ENCODE measurements at places on chromosomes 6 and 20. TPM values are rescaled to one million over a fixed set of nuclear protein-coding genes. Genes with fewer than 3 reads are reported as not detected.

GRCh38 chr6:1837826-1838225, 228.1 kb downstream of the FOXC1 start:
- no peaks in the 10 kb centered on the region for H3K36me3 ChIP-seq
- H3K27ac ChIP-seq = no peak overlapping the region
- DNase-seq = no peak

DNA sequence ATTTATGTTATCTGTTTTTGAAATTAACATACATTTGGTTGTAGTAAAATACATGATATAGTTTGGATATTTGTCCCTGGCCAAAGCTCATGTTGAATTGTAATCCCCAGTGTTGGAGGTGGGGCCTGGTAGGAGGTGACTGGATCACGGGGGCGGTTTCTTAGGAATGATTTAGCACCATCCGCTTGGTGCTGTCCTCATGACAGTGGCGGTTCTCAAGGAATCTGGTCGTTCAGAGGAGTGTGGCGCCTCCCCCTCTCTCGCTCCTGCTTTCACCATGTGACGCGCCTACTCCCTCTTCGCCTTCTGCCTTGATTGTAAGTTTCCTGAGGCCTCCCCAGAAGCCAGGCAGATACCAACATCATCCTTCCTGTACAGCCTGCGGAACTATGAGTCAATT, 29.0 kb downstream of the CTCFL start:
- peaks cover 23% of the 10 kb centered on the region for H3K4me1 ChIP-seq
- H3K36me3 ChIP-seq = no peaks in the 10 kb centered on the region
- no peak for DNase-seq
- no peak overlapping the region for H3K27ac ChIP-seq
- H3K4me3 ChIP-seq = no peak overlapping the region

GRCh38 chr6:156697225-156697830, 79.8 kb upstream of the ARID1B start:
- peaks cover 13% of the 10 kb centered on the region for H3K4me1 ChIP-seq
- no peaks in the 10 kb centered on the region for H3K36me3 ChIP-seq
- peaks cover 10% of the 10 kb centered on the region for H3K27me3 ChIP-seq
- H3K27ac ChIP-seq = no peak overlapping the region
- no peak for DNase-seq

GRCh38 chr6:147448775-147449174, 59.7 kb upstream of the SAMD5 start:
- no peaks in the 10 kb centered on the region for H3K27me3 ChIP-seq
- no peaks in the 10 kb centered on the region for H3K36me3 ChIP-seq
- H3K4me1 ChIP-seq = peaks cover 10% of the 10 kb centered on the region
- DNase-seq = no peak
- peak overlapping the region; percentile 10 for H3K4me3 ChIP-seq
- no peak overlapping the region for H3K27ac ChIP-seq

GRCh38 chr20:5674176-5674660, 76.0 kb upstream of the SHLD1 start:
- no peaks in the 10 kb centered on the region for H3K4me1 ChIP-seq
- H3K27me3 ChIP-seq = peaks cover 12% of the 10 kb centered on the region
- H3K4me3 ChIP-seq = no peak overlapping the region
- H3K27ac ChIP-seq = no peak overlapping the region

DNA sequence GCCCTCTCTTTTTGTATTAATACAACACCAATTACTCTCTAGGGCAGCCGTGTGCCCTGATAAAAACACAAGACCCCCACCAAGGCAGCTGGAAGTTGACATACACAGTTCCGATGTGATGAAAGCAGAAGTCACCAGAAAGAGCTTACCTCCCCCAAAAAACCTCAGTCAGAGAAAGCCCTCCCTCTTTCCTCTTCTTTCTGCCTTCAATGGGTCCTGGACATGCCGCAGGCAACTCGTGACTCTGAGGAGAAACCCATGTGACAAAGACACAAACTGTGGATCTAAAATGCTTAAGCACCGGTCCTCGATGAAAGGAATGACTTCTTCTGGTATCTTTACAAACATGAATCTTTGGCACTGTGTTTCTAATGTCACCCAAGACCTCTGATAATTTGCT, 117.7 kb upstream of the CCDC28A start:
- no peak for DNase-seq
- no peaks in the 10 kb centered on the region for H3K36me3 ChIP-seq
- no peak overlapping the region for H3K4me3 ChIP-seq
- H3K27me3 ChIP-seq = no peaks in the 10 kb centered on the region
- H3K4me1 ChIP-seq = peaks cover 32% of the 10 kb centered on the region

GRCh38 chr20:41478026-41478425, 111.4 kb upstream of the EMILIN3 start:
- peaks cover 72% of the 10 kb centered on the region for H3K4me1 ChIP-seq
- H3K27ac ChIP-seq = no peak overlapping the region
- no peak for DNase-seq

- H3K4me1 ChIP-seq = peaks cover 27% of the 10 kb centered on the region
- H3K27ac ChIP-seq = no peak overlapping the region
- H3K4me3 ChIP-seq = no peak overlapping the region
- no peaks in the 10 kb centered on the region for H3K36me3 ChIP-seq
- peak; percentile 9 for DNase-seq
- peaks cover 2% of the 10 kb centered on the region for H3K27me3 ChIP-seq
These were observed 134.0 kb upstream of the ARMC2 start for GRCh38 chr6:108714101-108714765.

DNA sequence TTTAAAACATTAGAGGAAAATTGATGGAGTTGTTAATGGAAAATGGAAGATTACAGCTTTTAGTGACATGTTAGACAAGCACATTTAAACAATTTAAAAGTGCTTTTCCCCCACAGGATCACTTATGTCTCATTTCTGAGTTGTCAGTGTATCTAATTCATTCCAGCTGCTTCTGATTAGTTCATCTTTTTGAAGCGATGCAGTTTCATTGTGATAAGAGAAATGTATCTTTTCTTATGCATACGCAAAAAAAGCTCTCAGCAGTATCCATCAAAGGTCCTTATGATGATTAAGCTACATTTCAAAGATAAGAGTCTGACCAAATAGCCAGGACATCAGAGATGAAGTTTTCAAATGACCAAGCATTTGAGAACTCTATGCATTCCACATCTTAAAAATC, 572.6 kb upstream of the SYNCRIP start:
- no peak overlapping the region for H3K4me3 ChIP-seq
- no peak overlapping the region for H3K27ac ChIP-seq
- H3K36me3 ChIP-seq = no peaks in the 10 kb centered on the region
- no peaks in the 10 kb centered on the region for H3K4me1 ChIP-seq

GRCh38 chr20:47231382-47232039, 125.0 kb downstream of the ZMYND8 start:
- peaks cover 27% of the 10 kb centered on the region for H3K36me3 ChIP-seq
- DNase-seq = peak; percentile 56
- peaks cover 3% of the 10 kb centered on the region for H3K27me3 ChIP-seq
- H3K27ac ChIP-seq = peak overlapping the region; percentile 55

DNA sequence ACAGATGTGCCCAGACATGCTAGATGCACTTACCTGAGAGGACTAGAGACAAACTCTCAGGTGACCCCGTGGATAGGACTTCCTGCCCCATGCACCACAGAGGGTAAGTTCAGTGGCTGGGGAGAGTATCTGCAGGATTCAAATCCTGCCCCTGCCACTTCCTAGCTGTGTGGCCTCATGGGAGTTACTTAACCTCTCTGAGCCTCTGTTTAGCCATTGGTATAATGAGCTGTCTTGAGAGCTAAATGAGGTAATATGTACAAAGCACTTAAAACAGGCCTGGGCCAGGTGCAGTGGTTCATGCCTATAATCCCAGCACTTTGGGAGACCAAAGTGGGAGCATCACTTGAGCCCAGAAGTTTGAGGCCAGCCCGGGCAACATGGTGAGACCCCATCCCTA, 59.3 kb downstream of the GRM4 start:
- H3K27me3 ChIP-seq = peaks cover 45% of the 10 kb centered on the region
- H3K36me3 ChIP-seq = no peaks in the 10 kb centered on the region
- H3K4me1 ChIP-seq = no peaks in the 10 kb centered on the region
- H3K4me3 ChIP-seq = no peak overlapping the region

DNA sequence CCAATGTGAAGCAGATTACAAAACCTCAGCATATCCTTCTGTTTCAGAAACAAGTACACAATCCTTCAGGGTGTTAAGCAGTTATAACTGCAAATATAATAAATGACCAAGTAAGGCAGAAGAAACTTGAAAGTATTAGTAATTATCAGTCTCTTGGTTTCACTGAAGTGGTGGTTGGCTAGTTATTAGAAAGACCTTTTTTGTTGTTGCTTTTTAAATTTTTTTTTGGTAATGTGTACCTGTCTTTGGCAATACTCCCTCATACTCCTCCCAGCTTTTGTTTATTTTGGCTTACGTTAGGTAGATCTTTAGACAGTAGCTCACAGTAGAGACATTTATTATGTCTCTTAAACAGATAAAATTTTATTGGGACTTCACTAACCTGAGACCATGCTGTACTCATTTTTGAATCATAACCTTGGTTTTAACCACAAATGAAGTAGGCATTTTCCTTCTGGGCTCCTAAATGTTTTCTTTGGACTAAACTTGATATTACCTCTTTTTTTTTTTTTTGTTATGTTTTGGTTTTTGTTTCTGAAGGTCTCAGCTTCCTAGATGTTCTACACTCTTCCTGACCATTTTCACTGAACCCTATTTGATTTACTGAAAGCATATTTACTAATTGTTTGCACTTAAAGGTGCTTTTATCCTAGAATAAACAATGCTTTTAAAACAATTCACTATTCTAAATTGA, 6.4 kb downstream of the CD2AP start:
- H3K27ac ChIP-seq = peak overlapping the region; percentile 85
- H3K4me3 ChIP-seq = peak overlapping the region; percentile 78
- no peaks in the 10 kb centered on the region for H3K27me3 ChIP-seq
- H3K4me1 ChIP-seq = peaks cover 66% of the 10 kb centered on the region
- no peaks in the 10 kb centered on the region for H3K36me3 ChIP-seq

DNA sequence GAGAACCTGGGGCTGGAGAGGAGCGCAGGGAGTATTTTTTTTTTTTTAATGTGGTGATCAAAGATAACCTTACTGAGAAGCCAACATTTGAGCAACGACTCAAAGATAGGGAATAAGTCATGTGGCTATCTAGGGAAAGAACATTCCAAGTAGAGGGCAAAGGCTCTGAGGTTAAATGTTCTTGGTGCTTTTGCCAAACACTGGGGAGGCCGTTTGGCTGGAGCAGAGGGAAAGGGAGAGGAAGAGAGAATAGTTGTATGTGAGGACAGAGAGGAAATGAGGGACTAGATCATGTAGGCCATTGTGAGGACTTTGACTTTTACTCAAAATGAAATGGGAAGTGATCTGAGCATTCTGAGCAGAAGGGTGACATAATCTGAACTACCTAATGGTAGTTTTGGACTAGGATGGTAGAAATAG, 27.8 kb downstream of the ACSS2 start:
- H3K27ac ChIP-seq = no peak overlapping the region
- H3K4me3 ChIP-seq = no peak overlapping the region
- H3K4me1 ChIP-seq = peaks cover 43% of the 10 kb centered on the region

DNA sequence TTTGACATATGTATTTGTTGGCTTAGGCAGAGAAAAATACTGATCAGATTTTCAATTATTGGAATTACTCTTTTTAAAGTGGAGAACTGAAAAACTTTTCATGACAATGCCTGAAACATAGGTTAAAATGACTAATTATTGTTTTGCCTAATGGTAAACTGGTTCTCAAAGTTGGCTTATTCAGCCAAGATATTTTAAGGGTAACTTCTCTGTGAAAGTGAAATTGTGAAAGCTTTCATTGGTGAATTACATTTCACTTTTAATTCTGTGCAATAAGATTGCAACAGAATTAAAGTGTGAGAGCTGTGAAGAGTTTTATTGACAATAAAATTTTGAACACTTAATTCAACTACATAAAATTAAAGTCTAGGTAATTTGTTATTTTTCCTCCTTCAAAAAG, 24.5 kb downstream of the KIAA0408 start:
- no peak overlapping the region for H3K4me3 ChIP-seq
- H3K36me3 ChIP-seq = no peaks in the 10 kb centered on the region
- H3K27me3 ChIP-seq = no peaks in the 10 kb centered on the region
- H3K27ac ChIP-seq = no peak overlapping the region

DNA sequence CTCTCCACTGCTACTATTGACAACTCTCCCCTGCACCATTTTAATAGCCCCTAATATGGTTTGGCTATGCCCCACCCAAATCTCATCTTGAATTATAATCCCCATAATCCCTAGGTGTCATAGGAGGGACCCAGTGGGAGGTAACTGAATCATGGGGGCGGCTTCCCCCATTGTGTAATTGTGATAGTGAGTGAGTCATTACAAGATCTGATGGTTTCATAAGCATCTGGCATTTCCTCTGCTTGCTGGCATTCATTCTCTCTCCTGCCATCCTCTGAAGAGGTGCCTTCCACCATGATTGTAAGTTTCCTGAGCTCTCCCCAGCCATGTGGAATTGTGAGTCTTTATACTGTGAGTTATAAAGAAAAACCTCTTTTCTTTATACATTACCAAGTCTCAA, 74.1 kb upstream of the TCF21 start:
- peaks cover 4% of the 10 kb centered on the region for H3K36me3 ChIP-seq
- H3K4me1 ChIP-seq = peaks cover 14% of the 10 kb centered on the region
- no peaks in the 10 kb centered on the region for H3K27me3 ChIP-seq
- H3K4me3 ChIP-seq = no peak overlapping the region

DNA sequence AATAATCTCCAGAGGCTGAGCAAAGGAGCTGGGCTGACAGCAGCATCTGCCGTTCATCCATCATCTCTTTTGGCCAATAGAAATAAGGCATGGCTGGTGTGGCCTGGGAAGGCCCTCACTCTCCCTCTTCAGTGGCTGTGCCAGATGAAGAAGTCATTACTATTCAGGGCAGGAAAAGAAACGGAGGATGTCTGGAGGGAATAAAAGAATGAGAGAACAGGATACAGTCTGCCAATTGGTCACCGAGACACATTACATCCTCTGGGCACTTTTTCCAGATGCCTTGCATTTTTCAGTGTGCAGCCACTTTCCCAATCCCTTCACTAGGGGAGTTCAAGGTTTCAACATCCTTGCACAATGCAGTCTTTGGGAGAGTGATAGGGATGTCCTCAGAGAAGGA, 32.2 kb upstream of the VGLL2 start:
- no peaks in the 10 kb centered on the region for H3K36me3 ChIP-seq
- DNase-seq = no peak
- H3K27me3 ChIP-seq = no peaks in the 10 kb centered on the region
- peaks cover 6% of the 10 kb centered on the region for H3K4me1 ChIP-seq
- H3K4me3 ChIP-seq = no peak overlapping the region
- H3K27ac ChIP-seq = no peak overlapping the region

NRSN1 gene
- total RNA-seq = not detected

LMBRD1 gene
- total RNA-seq = 20.9 TPM

SH3BGRL2 gene
- total RNA-seq = 0.20 TPM

PTK6 gene
- total RNA-seq = not detected

ASXL1 gene
- 50.4 TPM for total RNA-seq

DZANK1 gene
- 1.5 TPM for total RNA-seq

DNMT3B gene
- 0.74 TPM for total RNA-seq

CLPSL2 gene
- total RNA-seq = not detected

VEGFA gene
- 26.0 TPM for total RNA-seq
